ENCODE measurements at places on chromosomes 6 and 20.

DNA sequence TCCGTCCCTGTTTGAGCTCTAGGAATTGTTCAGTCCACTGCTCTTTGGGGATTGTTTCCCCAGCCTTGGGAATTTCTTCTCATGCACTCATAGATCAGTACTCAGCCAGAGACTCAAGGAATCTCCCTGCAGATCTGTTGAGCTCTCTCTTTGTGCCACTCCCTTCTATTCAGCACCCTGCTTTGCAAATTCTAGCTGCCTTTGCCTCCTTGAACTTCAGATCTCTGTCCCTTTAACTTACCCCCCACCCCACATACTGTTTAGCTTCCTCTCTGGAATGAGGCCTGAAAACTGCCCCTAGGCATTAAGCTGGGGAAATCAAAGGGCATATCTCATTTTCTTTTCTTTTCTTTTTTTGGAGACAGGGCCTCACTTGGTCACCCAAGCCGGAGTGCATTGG, 30.5 kb downstream of the QRSL1 start:
- no peak for DNase-seq

- no peak for DNase-seq
These were observed 190.3 kb upstream of the SHLD1 start for GRCh38 chr20:5559945-5560344.

- DNase-seq, result no peak
These were observed 43.0 kb downstream of the THBS2 start for GRCh38 chr6:169210611-169211010.

GRCh38 chr20:20363799-20364592, 3.9 kb upstream of the INSM1 start:
- peak; percentile 98 for DNase-seq

DNA sequence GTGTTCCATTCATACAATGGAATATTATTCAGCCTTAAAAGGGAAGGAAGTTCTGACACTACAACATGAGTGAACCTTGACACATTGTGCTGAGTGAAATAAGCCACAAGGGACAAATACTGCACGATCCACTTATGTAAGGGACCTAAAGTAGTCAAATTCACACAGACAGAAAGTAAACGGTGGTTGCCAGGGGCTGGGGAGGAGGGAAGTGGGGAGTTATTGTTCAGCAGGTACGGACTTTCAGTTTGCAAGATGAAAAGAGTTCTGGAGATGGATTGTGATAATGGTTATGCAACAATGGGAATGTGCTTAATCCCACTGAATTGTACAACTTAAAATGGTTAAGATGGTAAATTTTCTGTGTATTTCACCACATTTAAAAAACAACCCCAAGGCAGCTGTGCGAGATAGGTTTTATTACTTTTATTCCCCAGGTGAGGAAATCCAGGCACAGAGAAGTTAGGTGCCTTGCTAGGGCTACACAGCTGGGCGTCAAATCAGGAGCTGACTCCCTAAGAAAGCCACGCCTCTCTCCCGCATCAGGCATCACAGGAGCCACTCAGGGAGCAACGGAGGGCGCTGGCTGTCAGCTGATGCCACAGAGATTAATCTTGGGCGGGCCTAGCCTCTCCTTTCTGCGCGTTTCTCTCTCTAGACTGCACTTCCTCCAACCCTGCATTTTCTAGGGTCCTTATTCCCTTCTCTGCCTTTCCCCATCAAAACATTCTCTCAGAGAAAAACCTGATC, 9.3 kb upstream of the TRAF3IP2 start:
- DNase-seq, result no peak

DNA sequence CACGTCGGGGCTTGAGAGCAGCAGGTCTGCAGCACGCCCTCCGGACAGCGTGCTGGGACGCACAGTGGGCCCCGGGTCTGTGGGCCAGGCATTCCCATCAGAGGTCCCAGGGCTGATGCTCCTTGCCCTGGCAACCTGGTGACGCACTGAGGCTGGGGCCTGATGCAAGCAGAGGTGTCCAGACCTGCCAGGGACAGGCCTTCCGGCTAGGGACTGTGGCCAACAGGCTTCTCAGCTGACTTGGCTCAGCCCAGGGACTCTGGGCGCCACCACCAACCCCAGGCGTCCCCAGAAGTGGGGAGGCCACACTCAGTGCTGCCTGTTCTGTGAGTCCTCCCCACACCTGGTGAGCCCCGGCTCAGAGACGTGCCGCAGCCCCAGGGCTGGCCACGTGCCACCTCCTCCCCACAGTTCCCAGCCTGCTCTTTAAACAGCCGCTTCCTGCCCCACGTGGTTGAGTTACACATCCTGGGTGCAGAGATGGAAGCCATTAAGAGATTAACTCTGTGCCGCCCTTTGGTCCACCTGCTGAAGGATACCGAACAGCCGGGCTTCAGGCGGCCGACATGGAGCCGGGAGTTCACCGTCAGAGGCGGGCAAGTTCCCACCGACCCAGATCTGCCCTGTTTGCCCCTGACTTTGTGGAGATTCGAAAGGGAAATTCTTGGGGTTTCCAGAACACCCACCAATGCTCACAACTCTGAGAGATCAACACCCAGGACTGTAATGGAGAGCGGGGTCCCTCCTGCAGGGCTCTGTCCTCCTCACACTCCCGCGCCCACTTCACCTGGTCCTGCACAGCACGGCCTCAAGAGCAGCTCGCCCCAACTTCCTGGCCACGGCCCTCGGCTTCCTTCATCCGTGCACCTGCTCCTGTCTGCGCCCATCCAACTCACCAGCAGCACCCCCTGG, 37.6 kb upstream of the ZBP1 start:
- no peak for DNase-seq

GRCh38 chr6:1704711-1705110, 95.0 kb downstream of the FOXC1 start:
- DNase-seq, result no peak

DNA sequence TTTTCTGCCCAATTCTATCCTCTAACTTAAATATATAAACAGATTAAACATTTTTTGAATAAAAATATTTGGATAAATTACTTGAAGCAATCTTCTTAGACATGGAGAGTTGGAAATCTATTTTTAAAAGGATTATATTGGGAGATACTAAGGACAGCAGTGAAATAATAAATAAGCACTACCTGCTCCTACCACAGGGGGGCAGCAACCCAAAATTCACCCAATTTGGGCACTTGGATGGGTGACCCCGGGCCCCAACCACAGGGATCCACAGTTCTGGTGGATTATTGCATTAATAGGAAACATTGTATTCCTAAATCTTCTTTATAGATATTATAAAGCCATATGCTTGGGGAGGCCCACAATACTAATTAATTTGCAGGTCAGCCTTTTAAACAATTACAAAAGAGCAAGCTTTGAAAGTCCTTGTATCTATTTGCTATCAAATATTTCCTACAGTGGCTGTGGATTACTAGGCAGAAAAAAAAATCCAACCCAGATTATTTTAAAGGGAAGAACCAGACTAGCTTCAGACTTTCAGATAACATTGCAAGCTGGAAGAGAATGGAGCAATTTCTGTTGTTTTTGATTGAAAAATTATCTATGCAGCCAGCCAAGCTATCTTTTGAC, 66.4 kb upstream of the PDE10A start:
- DNase-seq, result peak; percentile 58

DNA sequence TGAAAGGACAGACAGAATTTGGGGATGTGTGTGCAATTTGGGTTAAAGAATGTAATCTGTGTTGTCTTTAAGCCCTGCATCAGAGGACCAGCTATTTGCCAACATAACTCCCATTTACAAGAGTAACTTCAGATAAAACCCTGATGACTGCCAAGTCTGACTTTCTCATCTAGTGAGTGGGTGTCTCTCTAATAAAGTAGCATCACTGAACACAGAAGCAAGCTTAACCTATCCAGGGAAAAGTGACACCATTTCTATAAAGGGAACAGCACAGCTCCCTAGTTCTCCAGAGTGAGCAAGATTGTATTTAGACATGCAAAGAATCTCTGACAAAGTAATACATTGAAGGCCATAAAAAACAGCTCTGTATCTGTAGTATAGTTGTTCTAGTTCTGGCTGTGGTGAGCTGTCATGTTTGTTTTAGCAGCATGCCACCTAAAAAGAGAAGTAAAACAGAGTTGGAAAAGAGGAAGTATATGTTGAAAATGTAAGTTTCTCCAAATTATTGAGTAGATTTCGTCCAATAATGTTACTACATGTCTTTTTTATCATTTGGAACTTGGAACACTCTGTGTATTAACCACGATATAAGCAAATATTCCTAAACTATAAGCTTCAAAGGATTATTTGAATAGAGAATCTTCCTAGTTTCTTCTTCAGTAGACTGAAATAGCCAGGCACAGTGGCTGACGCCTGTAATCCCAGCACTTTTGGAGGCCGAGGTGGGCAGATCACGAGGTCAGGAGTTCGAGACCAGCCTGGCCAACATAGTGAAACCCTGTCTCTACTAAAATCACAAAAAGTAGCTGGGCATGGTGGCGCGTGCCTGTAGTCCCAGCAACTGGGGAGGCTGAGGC, 8.8 kb upstream of the PIM1 start:
- no peak for DNase-seq

GRCh38 chr20:53749499-53749898, 155.9 kb upstream of the ZNF217 start:
- DNase-seq, result no peak

DNA sequence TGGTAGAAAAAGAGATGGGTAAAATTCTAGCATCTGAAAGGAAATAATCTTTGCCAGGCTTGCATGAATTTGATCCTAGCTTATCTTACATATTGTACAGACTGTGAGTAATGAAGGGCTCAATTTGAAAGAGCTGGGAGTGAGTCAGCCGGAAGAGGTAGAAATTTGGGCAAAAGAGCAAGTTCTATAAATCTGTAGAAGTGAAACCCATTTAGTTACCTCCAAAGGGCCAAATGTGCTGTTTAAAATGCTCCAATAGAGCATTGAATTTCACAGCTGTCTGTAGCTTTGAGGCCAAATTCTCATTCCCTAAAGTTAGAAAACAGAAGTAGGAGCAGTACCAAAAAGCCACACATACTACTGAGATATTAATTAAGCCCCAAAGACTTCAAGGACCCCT, 466.1 kb downstream of the BTBD3 start:
- DNase-seq, result no peak

- DNase-seq, result peak; percentile 36
These were observed 627.9 kb downstream of the PRKN start for GRCh38 chr6:162099685-162100084.

GRCh38 chr6:51303338-51303737, 484.7 kb downstream of the TFAP2B start:
- DNase-seq, result no peak

GRCh38 chr6:160027076-160027475, 58.2 kb downstream of the IGF2R start:
- no peak for DNase-seq

- peak; percentile 56 for DNase-seq
These were observed 27.0 kb downstream of the TMEM14A start for GRCh38 chr6:52697903-52698302.

DNA sequence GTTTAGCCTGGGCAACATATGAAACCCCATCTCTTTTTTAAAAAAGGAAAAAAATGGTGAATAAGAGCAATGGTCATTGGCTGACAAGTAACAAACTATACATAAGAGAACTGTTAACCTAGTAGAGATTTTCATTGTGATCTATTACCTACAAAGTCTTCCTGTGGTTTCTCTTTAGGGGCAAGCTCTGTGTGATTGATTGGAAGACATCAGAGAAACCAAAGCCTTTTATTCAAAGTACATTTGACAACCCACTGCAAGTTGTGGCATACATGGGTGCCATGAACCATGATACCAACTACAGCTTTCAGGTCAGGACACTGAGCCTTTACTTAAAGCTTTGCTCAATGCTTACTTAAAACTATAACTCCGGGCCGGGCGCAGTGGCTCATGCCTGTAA, 19.2 kb downstream of the MGME1 start:
- DNase-seq, result no peak

GRCh38 chr6:151664390-151664789, 143.1 kb upstream of the ESR1 start:
- no peak for DNase-seq

- DNase-seq, result no peak
These were observed 79.6 kb upstream of the AHI1 start for GRCh38 chr6:135577059-135577538.

- DNase-seq, result no peak
These were observed 386.8 kb downstream of the SAMD5 start for GRCh38 chr6:147895272-147895671.

GRCh38 chr6:35023091-35024000, 117.8 kb downstream of the TCP11 start:
- DNase-seq, result no peak

DNA sequence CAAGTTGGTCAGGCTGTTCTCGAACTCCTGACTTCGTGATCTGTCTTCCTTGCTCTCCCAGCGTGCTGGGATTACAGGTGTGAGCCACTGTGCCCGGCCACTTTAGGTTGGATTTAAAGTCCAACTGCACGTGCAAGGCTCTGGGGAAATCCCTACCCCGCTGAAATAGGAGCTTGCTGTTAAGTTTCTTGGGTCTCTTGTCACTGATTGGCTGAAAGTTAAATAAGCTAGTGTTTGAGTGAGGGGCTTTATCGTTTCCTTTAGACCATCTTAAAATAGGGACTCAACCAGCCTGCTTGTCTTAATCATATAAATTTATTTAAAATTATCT, 11.1 kb upstream of the SERINC1 start:
- DNase-seq, result no peak

GRCh38 chr20:31833130-31833930, 12.1 kb downstream of the FOXS1 start:
- peak; percentile 73 for DNase-seq

- peak; percentile 96 for DNase-seq
These were observed 806.3 kb upstream of the GJE1 start for GRCh38 chr6:141326426-141326825.

DNA sequence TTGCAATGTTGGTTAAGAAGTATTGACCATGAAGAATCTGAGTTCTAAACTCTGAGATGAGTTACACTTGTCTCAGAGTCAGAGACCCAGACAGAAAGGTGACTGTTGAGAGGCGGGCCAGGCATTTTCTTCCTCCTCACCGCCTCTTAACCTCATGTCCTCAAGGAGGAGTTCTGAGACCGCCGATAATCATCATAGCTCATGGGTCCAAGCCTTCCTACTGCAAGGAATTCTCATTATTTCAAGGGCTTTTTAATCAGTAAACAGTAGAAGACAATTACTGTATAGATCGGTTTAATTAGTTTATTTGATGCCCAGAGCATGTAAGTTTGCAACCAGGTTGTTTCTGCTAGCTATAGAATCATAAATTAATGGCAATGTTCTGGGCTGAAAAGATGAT, 382.4 kb upstream of the MMS22L start:
- no peak for DNase-seq

GRCh38 chr6:10140824-10141223, 274.1 kb downstream of the TFAP2A start:
- no peak for DNase-seq

- DNase-seq, result no peak
These were observed 5.8 kb upstream of the PLTP start for GRCh38 chr20:45917790-45918141.

DNA sequence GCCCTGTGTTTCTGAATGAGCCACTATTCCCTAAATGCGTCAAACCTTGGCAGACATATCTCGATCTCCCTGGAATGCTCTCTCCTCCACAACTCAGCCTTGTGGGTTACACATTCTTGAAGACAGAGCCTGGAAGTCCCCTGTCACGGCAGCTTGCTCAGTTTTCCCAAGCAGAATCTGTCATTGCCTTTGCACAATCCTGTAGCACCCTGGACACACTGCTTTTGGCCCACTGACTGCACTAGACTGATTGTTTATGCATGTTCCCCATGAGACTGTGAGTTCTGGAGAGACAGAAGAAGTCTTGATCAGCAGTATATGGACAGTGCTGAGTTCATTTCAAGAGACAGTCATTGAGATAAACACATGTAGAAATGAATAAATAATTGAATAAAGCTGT, 406.7 kb downstream of the CD83 start:
- DNase-seq, result no peak

Data from DMS53 (cell line).